ENCODE measurements at places on chromosomes 13 and 19.
A peak's percentile ranks its signal among the peaks of the same experiment; 100 is the strongest.

- DNase-seq, result no peak
Measured at GRCh38 chr19:45814166-45814780, 835 bp downstream of the RSPH6A start.

GRCh38 chr13:45063261-45063860 lies 56.9 kb upstream of the GTF2F2 start:
- no peak for DNase-seq

DNA sequence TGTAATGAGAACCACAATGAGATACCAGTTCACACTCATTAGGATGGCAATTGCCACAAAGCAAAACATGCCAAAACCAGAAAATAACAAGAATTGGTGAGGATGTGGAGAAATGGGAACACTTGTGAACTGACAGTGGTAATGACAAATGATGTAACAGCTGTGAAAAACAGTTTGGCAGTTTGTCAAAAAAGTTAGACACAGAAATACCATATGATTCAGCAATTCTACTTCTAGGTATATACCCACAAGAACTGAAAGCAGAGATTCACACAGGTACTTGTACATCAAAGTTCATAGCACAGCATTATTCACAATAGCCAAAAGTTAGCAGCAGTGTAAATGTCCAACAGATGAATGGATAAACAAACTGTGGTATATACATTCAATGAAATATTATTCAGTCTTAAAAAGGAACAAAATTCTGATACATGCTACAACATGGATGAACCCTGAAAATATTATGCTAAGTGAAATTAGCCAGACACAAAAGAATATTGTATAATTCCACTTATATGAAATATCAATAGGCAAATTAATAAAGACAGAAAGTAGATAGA lies 96.5 kb downstream of the UGGT2 start:
- DNase-seq, result no peak

GRCh38 chr13:98108341-98108740 lies 34.6 kb upstream of the FARP1 start:
- no peak for DNase-seq

GRCh38 chr19:19142347-19142746 lies 4.1 kb upstream of the TMEM161A start:
- DNase-seq, result no peak

DNA sequence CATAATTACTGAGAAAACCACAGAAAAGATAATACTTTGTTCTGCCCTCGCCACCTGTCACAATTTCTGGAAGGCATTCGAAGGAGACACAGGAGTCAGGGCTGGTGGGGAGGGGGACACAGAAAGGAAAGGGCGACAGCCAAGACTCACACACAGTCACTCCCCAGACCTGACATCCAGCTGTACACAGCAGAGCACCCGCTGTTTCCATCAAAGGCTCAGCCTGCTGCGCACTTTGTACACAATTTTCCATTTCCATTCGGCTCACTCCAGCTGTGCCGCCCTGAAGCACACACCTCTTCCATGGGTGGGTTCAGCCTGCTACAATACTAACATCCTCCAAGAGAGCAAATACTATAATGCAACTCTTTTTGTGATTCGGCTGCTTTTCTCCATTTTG lies 38.0 kb downstream of the STK24 start:
- DNase-seq, result no peak

GRCh38 chr13:73404581-73404980 lies 345.8 kb downstream of the KLF5 start:
- DNase-seq, result no peak

DNA sequence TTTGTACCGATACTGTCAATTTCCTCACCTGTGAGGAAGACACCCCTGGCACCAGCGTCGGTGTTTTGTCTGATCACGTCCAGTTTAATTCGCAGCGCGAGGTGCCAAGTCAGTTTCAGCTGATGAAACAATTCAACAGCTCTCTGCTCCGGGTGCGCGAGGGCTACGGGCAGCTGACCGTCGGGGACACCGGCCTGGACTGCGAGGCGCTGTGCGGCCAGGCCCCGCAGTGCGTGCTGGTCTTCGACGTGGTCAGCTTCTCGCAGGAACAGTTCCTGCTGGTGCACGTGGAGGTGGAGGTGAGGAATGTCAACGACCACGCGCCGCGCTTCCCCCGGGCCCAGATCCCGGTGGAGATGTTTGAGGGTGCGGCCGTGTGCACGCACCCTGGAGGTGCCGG lies 171.5 kb downstream of the OLFM4 start:
- no peak for DNase-seq

GRCh38 chr19:5417495-5418436 lies 37.5 kb upstream of the ZNRF4 start:
- no peak for DNase-seq

DNA sequence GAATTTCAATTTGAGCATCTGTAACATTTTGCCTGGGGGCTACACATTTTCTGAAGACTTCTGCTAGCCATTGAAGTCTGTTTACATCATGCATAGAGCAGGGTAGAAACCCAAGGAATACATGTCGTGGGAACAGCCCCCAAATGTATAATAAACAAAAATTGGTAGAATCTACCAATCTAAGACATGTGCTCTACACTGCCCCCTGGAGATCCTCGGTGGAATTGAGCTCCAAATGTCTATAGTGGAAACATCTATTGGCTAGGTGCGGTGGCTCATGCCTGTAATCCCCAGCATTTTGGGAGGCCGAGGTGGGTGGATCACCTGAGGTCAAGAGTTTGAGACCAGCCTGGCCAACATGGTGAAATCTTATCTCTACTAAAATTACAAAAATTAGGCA lies 57.3 kb downstream of the MBD3L2B start:
- DNase-seq, result peak; percentile 11

GRCh38 chr13:101773062-101773461 lies 320.6 kb downstream of the ITGBL1 start:
- DNase-seq, result no peak

DNA sequence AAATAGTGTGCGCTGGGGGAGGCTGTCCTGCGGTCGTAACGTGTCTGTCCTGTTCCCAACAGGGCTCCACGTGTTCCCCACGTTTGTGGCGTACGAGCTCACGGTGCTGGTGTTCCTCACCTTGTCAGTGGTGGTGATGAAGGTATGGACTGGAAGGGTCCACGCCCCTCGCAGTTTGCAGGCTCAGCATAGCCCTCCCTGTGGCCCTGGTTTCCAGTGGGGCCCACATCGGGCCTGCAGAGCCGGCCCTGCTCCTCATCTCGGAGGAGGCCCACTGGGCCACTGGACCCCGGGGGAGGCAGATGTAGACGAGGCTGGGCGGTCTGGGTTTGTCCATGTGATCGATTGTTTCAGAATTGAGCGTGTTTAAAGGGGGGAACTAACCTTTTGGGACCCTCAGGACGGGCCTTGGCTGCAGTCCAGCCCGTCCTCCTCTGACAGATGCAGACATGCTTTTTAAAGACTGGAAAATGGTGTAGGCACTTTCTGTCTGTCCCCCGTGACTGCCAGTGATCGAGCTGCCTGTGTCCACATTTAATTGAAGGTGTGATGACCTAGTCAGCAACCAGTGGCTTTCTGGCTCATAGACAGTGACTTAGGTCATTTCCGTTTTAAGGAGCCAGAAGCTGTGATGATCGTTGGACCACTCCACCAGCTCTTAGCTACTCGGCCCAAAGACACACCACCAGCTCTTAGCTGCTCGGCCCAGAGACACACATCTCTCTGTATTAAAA lies 37.1 kb upstream of the TFDP1 start:
- DNase-seq, result no peak

GRCh38 chr13:49967456-49967855 lies 29.4 kb upstream of the TRIM13 start:
- DNase-seq, result no peak

DNA sequence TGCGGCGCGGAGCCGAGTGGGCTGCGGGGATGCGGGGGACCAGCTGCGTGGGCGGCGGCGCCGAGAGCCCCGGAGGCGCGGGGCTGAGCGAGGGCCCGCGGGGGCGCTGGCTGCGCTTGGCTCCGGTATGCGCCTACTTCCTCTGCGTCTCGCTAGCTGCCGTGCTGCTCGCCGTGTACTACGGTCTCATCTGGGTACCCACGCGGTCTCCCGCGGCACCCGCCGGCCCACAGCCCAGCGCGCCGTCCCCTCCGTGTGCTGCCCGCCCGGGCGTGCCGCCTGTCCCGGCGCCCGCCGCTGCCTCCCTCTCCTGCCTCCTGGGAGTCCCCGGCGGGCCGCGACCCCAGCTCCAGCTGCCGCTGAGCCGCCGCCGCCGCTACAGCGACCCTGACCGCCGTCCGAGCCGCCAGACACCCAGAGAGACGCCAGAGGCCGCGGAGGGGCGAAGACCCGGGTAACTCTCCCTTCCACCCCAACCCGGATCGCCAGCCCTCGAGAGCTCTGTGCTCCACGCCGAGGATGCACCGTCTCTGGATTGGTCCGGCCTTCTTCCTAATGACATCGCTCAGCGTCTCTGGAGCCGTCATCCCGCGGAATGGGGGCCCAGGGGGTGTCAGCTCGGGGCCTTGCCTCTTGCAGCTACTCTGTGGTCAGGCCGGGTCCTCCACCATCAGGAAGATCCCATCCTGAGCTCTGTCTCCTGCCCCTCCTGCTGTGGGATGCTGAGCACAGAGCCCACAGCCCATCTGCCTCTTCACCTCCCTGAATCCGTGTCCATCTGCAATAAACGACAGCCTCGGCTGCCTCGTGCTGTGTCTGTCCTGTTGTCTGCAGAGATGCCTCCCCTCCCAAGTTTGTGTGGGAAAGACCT lies 441 bp downstream of the INAFM1 start:
- no peak for DNase-seq

- DNase-seq, result no peak
Measured at GRCh38 chr13:77832339-77833100, 86.1 kb downstream of the EDNRB start.

DNA sequence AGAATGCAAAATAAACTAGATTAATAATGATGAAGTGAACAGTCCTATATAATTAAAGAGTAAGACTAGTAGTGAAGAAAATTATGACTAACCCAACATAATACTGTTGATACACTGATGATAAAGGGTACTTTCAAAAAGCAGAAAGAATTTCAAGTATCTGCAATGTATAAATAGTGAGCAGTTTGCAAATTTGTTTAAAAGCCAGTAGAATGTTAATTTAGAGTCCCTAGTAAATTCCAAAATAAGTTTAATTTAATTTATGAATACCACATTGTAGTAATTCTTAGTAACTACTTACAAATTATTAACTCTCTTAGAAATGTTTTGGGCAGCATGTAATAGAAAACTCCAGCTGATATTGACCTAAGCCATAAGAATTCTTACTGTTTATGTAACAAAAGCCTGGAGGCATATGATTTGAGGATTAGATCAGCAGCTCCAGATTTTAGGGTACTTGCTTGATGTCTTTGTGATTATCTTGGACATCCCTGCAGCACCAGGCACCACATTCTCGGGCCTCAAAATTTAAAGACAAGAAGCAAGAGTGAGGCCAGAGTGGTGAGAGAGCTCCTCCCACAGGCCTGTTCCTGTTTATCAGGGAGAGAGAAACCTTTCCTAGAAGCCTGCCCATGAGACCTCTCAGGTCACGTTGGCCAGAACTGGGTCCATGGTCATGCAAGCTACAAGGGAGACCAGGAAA lies 67.6 kb upstream of the TDRD3 start:
- peak; percentile 6 for DNase-seq

- peak; percentile 31 for DNase-seq
Measured at GRCh38 chr13:40438999-40439797, 227.2 kb downstream of the FOXO1 start.

GRCh38 chr13:30857636-30858035 lies 48.4 kb upstream of the MEDAG start:
- no peak for DNase-seq

GRCh38 chr19:30666301-30666803 lies 294.2 kb downstream of the ZNF536 start:
- peak; percentile 23 for DNase-seq

DNA sequence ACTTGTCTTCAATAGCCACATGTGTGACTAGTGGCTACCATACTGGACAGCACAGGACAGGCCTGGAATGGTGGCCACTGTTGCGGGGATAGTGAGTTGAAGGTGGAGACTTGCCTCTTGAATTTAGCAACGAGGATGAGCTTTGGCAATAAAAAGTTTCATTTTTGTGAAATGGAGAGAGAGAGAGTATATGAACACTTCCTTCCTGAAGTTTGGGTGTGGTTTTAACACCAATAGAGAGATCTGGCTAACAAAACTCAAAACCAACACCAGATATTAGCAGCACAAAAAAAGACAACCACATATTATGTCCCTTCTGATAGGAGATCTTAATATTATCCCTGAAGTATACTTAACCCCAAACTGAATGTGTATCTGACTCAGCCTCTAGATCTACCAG lies 6.3 kb upstream of the LRFN3 start:
- DNase-seq, result peak; percentile 50

DNA sequence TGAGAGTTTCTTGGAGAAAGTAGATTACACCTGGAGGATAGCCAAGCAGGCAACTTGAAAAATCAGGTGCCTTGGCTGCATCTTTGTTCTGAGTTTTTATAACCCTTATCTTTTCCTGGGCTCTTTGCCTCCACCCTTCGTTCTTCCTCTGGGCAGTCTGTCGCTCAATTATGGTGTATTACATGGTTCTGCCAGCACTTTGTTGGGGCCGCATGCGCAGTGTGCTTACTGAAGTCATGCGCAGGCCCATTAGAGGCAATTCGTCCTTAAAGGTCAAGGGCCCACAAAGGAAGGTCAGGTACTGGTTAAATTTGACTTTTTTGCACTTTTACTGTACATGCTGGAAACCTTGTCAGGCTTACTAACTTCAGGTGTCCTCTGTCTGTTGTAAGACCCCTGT lies 761.9 kb upstream of the SLITRK5 start:
- no peak for DNase-seq

GRCh38 chr13:74316547-74316946 lies 182.3 kb upstream of the KLF12 start:
- no peak for DNase-seq

Measured in activated CD4-positive, alpha-beta T cell treated with anti-CD3 and anti-CD28 coated beads, Interleukin-2, Interleukin-4, amounts not matched to agents 100 ng/mL and 50 ng/mL, durations not matched to agents 16 hours and 8 hours (primary cell).